ENCODE measurements at places on chromosomes 4 and X.

DNA sequence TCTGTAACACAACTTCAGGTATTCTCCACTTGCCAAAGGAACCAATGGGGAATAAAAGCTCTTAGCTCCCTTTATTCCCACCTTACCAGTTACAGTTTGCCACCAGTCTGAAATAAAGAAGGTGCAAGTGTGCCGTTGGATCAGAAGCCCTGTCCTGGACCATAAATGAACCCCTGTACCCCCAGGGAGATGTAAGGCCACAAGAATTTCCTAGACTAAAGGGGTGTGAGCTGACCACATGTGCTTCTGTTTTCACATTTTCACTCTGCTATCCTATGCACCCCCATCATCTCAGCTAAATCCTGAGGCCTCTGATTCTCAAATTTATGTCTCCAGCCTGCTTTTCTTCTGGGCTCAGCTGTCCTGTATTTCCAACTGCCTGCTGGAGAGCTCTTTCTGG, 221.2 kb downstream of the SPRY1 start:
- DNase-seq: no peak

DNA sequence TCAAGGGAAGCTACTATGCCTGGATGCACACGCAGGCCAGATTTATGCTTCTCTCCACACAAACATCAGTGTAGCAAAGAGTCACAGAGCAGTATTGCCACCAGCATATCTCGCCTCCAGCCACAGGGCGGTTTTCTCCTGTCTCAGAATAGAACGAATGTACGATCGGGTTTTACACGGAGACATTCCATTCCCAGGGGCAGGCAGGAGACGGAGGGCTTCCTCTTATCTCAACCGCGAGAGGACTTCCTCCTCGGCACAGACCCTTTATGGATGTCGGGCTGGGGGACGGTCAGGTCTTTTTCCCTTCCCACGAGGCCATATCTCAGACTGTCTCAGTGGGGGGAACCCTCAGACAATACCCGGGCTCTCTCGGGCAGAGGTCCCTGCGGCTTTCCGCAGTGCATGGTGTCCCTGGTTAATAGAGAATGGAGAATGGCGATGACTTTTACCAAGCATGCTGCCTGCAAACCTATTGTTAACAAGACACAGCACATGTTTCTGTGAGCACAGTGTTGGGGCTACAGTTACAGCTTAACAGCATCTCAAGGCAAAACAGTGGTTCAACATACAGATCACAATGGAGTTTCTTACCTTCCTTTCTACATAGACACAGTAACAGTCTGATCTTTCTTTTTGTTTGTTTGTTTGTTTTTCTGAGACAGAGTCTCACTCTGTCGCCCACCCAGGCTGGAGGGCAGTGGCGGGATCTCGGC, 24.1 kb downstream of the CSF2RA start:
- no peak for DNase-seq

DNA sequence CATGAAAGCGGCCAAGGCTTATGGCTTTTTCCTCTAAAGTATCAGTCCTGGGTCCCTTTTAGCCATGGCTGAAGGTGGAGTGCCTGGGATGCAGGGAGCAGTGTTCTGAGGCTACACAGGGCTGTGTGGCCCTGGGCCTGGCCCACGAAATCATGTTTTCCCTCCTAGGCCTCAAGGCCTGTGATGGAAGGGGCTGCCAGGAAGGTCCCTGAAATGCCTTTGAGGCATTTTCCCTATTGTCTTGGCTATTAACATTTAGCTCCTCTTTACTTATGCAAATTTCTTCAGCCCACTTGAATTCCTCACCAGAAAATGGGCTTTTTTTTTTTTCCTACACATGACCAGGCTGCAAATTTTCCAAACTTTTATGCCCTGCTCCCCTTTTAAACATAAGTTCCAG, 657.0 kb downstream of the DACH2 start:
- no peak for DNase-seq

GRCh38 chr4:173242466-173243250, 74.0 kb downstream of the GALNT7 start:
- DNase-seq: no peak

DNA sequence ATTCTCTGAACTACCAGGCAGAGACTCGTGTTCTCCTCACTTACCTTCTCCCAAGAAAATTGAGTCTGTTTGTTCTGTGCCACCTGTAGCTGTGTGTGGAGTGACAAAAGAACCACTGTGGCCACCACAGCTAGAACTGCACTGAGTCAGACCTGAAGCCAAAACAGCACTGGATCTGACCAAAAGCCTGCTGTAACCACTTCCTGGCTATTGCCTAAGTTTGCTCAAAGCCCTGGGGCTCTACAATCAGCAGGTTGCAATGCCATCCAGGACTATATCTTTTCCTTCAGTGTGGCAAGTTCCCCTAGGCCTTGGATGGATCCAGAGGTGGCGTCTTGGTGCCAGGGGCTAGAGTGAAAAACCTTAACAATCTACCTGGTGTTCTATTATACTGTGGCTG, 449.1 kb downstream of the FAM133A start:
- no peak for DNase-seq

- no peak for DNase-seq
Observed at GRCh38 chr4:155599596-155599995, 67.1 kb upstream of the GUCY1A1 start.
